ENCODE measurements at places on chromosomes 2 and 18.
A peak's percentile ranks its signal among the peaks of the same experiment; 100 is the strongest.

GRCh38 chr2:191439481-191439880, 194.3 kb downstream of the MYO1B start:
- no peak for DNase-seq

GRCh38 chr18:13441736-13442135, 223.2 kb downstream of the LDLRAD4 start:
- no peak for DNase-seq

DNA sequence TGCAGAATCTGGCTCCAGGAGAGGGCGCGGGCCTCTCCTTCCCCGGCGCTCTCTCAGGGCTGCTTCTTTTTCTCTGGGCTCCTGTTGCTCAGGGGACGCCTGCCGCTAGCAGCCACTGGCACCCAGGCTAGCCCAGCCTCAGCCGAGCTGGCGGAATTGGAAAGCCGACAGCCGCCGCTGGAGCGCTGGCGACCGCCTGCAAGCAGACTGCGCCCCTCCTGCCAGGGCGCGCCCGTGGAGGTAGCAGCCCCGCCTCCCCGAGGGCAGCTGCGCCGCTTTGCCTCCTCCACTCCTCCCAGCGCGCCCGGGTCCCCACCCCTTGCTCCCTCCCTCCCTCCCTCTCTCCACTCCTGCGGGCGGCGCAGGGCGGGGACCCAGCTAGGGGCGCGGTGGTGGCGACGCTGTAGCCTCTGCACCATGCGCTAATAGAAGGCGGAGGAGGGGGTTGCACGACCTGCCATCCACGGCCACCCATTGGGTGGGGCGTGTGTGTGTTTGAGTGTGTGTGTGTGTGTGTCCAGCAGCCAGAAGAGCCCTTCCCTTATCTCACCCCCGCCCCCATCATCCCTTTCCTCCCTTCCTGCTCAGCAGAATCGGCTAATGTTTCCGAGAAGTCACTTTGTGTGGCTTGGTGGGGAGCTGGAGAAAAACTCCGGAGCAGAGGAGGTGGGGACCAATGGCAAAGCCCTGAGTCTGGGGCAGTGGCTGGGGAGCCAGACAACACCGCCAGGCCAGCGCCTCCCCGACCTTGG, at the start of gene SCN9A:
Gene SCN9A, minus strand, starts transcription at position 209 of the 752 bp plus-strand sequence. CDS start 64,188 bp downstream, outside the sequence.
- DNase-seq = peak; percentile 14

DNA sequence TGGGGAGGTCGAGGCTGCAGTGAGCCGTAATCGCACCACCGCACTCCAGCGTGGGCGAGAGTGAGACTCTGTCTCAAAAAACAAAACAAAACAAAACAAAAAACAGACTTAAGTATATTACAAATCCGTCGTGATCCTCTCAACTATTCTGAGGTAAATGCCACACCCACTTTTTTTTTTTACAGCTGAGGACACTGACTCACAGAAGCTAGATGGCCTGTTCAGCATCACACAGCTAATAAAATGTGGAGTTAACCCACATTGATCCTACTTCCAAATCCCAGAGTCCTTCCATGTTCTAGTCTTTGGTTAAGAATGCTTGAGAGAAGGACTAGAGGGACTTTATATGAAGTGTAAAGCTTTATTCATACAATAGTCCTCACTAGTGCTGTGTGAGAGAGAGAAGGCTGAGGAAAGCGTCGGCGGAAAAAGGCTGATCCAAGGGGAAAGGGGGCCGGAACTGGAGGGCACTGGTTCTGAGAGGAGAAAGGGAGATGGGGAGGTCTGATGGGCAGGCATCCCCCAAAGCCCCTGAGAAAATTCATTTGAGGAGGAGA, 627 bp downstream of the RNF25 start:
- DNase-seq = no peak

DNA sequence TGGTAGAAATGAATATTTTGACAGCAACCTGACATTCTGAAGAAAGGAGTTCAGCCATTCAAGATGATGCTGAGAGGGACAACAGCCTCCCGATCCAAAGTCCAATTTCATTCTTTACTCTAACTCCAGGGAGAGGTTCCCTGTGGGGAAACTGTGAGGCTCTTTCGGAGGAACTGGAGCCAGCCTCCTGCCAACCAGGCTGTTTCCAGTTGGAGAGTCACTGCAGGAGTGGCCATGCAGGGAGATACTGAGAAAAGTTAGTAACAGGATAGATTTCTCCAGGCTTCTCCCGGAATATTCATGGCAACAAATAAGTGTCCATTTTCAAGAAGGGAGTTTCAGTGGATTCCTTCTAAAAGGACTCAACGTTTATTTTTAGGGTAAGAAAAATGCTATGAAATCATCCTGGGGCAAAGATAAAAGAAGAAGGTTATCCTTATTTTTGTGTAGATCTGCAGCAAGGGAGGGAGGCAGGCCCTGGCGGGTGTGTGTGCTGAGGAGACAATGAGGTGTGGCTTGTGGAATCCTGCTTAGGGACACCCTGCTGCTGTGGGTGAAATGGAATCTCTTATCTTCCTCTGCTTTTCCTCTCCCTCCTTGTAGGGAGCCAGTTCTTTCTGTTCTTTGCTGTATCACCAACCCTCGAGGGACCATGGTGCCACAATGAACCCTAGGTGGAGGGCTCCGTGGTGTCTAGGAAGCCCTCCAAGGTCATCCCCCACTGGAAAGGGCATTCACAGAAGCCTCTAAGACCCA, 18.1 kb downstream of the KLHL14 start:
- no peak for DNase-seq

GRCh38 chr2:83022631-83023210, 1436.4 kb downstream of the SUCLG1 start:
- no peak for DNase-seq

DNA sequence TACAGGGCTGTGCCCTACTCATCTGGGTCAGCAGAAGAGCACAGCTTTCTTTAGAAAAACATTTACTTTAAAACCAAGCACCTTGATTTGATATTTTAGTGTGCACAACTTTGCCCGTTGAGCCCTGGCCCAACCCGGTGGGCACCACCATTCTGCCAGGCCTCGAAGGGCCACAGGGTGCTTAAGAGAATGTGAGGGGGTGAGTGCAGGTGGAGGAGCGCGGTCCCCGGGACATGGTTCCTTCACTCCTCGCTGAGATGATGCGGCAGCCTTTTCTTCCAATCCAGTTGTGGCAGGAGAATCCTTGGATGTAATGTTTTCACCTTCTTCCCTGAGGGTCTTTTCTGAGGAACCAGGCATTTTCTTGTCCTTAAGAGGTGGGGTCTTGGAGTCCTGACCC, 119.0 kb downstream of the RPIA start:
- no peak for DNase-seq

GRCh38 chr2:24451805-24452501, 39.1 kb upstream of the NCOA1 start:
- no peak for DNase-seq

DNA sequence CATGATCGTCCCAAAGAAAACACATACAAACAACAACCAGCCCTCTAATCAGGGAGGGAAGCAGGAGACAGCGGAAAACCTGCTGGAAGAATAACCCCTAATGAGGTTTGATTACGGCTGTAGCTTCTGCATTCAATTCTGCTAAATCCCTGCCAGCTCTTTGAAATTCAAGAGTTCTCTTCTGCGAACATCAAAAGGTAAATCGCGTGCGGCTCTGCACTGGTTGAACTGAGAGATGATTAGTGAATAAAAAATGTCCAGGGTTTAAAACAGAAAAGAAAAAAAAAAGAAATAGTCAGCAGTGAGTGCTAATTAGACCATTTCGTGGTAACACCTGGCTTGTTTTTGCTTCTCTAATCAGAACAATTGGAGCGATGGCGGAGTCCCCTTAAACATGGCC, 153.0 kb upstream of the CAPN13 start:
- DNase-seq = no peak

GRCh38 chr2:19038071-19039015, 320.1 kb downstream of the OSR1 start:
- DNase-seq = no peak

GRCh38 chr2:156935616-156936015, 321.9 kb upstream of the GALNT5 start:
- DNase-seq = no peak

GRCh38 chr2:220946552-220946951, 625.6 kb downstream of the EPHA4 start:
- no peak for DNase-seq

GRCh38 chr18:49738721-49739120, 74.6 kb downstream of the ACAA2 start:
- no peak for DNase-seq

- no peak for DNase-seq
Measured at GRCh38 chr2:110931648-110932047, 189.1 kb upstream of the BCL2L11 start.

DNA sequence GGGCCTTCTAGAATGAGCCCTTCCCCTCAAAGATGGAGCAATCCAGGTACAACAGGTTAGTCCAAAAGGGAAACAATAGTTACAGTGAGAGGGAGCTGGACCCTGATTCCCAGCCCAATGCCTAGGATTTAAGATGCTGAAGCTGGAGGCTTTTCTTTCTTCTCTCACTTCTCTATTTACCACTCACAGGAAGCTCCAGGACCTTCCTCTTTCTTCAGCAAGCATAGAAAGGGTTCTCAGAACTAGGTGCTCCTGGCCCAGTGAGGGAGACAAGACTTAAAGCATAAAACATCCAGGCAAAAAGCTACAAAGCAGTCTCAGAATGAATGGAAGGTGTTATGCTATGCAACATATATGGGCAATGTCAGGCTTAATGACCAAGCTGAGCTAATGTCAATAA, 279.0 kb downstream of the SRBD1 start:
- DNase-seq = no peak

DNA sequence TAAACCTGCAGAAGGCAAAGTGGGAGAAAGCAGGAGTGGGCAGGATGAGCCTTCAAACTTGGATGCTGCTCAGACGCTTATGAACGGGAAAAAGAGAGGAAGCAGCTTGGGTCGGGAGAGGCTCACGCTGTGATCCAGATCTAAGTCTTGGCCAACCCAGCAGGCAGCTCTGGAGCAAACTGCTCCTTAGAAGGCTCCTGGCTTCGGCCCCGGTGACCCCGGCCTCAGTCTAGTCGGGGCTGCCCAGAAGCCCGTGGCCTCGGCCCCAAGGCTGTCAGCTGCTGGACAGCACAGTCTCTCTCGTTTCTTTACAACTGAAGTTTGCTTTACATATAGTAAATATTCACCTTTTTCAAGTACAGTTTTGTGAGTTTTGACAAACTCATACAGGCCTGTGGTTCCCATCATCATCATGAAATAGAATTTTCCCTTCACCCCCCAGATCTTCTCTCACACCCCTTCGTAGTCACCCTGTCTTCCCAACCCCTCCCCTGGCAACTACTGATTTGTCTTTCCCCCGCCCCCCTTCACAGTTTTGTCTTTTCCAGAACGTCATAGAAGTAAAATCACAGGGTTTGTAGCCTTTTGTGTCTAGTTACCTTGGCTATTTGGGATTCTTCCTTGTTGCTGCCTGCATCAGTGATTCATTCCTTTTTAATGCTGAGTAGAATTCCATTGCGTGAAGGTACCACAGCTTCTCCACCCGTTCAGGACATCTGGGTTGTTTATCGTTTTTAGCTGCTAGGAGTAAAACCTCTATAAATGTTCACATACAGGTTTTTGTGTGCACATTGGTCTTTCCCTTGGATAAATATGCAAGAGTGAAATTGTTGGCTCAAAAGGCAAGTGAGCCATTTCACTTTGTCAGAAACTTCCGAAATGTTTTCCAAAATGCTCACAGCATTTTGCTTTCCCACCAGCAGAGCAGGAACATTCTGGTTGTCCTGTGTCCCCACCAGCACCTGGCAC, 35.1 kb downstream of the MYO7B start:
- no peak for DNase-seq

DNA sequence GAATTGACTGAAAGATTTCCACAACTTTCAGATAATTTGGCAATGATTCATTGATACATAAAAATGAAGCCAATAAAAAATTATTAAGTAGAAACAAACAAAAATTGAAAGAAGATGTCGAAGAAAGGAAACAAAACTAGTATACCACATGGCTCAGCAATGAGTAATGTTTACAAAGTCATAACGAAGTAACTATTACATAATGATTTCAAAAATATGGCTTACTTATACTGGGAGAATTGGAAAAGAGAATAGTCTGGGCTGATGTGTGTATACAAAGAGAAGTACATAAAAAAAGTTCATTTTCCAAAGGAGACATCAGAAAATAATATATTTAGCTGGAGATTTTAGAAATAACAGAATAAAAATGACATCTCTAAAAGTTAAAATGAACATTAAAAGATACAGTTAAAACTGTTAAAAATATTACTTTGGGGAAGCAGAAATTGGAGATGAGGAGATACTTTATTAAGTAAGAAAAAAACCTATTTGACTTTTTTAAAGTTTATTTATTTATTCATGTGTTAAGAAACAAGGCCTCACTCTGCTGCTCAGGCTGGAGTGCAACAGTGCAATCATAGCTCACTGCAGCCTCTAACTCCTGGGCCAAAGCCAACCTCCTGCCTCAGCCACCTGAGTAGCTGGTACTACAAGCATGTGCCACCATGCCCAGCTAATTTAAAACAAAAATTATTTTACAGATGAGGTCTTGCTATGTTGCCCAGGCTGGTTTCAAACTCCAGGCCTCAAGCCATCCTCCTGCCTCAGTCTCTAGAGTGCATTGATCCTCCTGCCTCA, 409.7 kb upstream of the PIK3C3 start:
- no peak for DNase-seq

- no peak for DNase-seq
Measured at GRCh38 chr2:74457549-74458131, 598 bp upstream of the WBP1 start.

GRCh38 chr2:71749671-71750101, 296.3 kb downstream of the DYSF start:
- DNase-seq = no peak

- no peak for DNase-seq
Measured at GRCh38 chr18:78526275-78526674, 453.3 kb upstream of the SALL3 start.

DNA sequence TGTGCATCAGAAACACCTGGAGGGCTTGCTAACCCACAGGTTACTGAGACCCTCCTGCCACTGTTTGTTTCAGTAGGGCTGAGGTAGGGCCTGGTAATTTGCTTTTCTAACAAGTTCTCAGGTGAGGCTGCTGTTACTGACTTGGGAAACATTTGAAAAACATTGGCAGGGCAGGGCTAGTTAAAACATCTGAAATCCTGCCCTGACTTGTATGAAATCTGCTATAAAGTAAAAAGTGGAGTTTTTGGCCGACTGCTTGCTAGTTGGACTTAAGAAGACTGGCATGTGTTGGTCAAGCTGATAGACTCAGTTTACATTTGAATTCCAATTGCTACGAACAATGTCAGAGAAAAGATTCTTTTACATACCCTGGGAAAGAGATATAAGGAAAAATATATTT, 111.6 kb upstream of the DLX2 start:
- no peak for DNase-seq

- DNase-seq = no peak
Measured at GRCh38 chr2:39779341-39779851, 338 bp upstream of the THUMPD2 start.
